ENCODE measurements at places on chromosomes 1 and 21. TPM values are rescaled to one million over a fixed set of nuclear protein-coding genes. Genes with fewer than 3 reads are reported as not detected.

- DNase-seq: no peak
Measured at GRCh38 chr21:10273196-10273595, 248.2 kb upstream of the TPTE start.

GRCh38 chr1:234987415-234988154 is 141.1 kb downstream of the TOMM20 start:
- DNase-seq: no peak

DNA sequence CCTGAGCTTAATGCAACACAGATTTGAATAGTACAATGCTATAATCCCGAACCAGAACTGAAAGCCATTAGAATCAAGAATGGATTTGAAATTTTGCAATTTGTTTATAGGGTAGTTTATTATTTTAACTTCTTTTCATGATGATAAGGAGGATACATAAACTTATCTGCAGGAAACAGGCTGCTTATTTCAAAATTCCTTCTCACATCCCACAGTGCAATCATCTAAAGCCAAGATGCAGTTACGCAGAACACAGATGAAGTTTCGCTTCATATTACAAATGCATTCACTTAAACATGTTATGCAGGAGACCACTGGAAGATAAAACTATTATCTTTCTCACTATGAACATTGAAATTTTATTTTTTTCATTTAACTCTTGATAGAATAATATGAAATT is 1019.6 kb downstream of the PLA2G4A start:
- DNase-seq: no peak

DNA sequence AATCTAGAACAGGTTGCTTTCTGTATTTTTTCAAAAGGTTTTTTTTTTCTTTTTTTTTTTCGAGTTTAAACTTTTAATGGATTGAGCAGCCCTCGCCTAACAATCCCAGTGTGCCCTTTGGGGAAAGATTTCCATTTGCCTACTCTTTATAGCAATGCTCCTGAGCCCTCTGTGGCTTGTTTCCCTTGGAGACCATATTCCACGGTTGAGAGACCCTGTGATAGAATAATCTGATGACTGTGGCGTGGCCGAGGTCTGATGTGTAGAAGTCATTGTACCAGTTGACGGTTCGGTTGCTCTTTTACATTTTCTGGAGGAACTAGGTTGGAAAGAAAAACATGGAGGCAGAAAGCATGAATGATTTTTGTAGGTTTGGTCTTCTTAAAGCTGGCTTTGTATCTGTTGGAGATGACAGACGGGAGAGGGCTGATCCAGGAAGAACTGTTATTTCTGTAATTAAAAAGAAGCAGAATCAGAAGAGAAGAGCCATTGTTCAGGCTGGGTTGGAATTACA is 305.7 kb upstream of the NRIP1 start:
- no peak for DNase-seq

- no peak for DNase-seq
Measured at GRCh38 chr1:110380672-110381283, 10.0 kb downstream of the SLC16A4 start.

DNA sequence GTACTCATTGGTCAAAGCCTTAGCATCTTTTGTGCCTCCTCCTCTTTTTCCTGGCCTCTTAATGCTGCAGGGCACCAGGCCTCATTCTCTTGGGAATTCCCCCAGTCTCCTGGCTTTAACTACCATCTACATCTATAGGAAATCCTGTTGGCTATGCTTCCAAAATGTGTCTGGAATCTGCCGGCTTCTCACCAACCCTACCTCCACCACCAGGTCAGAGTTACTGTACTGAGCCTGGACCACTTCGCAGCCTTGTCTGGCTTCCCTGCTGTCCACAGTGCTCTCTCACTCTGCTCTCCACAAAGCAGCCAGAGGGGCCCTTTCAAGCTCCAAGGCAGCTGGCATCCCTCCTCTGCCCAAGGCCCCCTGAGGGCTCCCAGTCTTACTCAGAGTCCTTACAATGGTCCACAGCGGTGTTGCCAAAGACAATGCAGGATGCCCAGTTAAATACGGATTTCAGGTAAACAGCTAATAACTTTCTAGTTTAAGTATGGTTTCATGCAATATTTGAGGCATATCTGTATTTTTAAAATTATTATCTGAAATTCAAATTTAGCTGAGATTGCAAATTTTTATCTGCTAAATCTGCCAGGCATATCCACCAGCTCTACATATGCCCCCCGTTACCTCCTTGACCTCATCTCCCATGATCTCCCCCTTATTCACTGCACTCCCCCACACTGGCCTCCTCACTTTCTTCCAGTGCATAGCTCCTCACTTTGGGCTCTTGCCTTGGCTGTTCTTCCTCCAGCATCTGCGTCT is 34.5 kb upstream of the FAM163A start:
- DNase-seq: no peak

DNA sequence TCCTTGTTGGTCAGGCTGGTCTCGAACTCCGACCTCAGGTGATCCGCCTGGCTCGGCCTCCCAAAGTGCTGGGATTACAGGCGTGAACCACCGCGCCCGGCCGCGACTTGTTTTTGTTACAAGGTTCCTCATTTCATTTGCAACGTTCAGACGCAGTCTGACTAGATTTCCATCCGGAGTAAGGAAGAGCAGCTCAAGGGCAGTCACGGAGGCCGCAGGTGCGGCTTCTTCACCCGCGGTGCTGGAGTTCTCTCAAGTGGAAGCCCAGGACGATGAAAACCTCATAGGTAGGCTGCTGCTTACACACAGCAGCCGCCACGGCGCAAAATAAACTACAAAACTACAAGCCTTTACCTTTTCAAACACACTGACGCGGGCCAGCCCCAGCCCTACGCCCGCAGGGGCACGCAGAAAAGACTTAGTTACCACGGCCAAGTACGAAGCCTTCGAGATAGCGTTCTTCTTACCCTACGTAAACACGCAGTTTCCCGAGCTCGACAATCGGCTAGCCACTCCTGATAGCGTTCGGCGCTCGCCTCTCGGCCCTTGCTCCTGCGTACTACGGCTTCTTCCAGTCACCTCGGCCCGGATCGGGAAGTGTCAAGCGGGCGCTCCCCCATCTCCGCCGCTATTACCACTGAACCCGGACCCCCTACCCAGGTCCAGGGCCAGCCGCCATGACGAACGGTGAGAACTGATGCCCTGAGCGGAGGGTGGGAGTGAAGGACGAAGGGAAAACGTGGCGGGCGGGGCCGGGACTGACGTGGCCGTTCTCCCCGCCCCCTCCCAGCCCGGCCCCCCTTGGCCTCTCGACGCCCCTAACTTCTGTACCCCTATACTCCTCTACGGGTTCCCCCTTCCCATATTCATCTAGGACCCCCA is at the start of gene TMEM167B:
Gene TMEM167B, plus strand, starts transcription at position 569 of the 882 bp plus-strand sequence. Its CDS starts 109 bp downstream, at position 678.
- peak; percentile 81 for DNase-seq

DNA sequence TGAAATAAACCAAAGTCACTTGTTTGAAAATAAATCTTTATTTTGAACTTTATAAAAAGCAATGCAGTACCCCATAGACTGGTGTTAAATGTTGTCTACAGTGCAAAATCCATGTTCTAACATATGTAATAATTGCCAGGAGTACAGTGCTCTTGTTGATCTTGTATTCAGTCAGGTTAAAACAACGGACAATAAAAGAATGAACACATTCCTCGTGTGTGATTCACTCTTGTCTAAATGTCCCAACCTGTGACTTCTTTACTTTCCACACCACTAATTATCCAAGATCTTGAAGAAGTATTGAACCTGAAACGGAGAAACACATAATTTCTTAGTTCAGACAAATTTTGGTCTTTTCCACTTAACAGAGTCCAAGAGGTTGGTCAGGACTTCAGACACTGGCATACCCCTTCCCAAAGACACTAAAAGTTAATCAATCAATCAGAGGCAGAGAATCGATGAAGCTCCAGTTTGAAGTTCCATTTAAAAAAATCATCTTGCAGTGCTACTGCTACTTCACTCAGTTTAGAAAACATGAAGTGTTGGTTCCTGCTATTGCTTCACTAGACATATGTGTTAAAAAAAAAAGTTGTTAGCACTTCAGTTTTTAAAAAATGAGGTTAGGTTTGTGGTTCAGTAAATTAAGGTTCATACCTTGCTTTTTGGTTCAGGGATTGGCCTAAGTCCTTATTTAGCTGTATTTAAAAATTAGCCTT is 26.2 kb downstream of the ATP1B1 start:
- DNase-seq: no peak

- DNase-seq: no peak
Measured at GRCh38 chr1:61436016-61436415, 288.9 kb downstream of the TM2D1 start.

DNA sequence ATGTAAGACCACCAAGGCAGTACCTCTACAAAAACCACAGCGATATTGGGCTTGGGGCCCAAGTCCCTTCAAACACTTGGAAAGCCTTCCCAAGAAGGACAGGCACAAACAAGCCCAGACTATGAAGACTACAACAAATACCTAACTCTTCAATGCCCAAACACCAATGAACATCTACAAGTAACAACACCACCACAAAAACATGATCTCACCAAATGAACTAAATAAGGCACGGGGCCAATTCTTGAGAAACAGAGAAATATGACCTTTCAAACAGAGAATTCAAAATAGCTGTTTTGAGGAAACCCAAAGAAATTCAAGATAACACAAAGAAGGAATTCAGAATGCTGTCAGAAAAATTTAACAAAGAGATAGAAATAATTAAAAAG is 86.8 kb downstream of the COL24A1 start:
- DNase-seq: no peak

DNA sequence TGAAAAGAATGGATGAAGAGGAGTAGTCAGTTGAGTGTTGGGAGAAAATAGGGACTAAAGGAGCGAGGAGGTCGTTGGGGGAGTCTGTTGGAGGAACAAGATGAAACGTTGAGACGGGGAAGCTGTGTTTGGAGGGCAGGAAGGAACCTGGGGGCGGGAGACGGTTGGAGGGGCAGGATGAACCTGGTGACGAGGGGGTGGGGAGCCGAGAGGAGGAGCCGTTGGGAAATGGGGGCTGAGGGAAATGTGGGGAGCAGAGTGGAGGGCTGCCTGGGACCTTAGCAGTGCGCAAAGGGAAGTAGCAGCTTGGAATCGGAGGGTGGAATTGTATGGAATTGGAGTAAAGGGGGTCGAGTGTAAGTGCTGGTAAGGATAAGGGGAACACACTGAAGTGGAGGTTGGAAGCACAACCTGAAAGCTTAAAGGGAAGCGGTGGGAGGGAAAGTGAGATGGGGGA is 630 bp downstream of the MTF2 start:
- no peak for DNase-seq

DNA sequence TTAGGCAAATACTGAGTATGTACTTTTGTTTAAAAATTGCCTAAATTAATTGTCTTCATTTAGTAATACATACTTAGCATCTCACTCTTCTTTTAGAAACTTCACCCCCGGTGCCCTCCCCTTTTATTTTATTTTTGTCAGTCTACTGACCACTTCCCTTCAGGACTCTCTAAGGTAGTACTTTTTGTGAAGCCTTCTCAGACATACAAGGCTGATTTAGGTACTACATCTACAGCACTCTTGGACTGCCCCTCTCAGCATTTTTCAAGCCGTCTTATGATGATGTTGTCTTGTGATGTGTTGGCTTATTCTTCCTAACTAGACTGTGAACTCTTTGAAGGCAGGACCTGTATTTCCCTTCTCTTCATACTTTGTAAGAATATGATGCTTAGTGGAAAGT is 24.7 kb downstream of the RPS6KC1 start:
- no peak for DNase-seq

GRCh38 chr1:82867781-82868180 is 1067.0 kb downstream of the ADGRL2 start:
- DNase-seq: no peak

GRCh38 chr1:154198756-154199562 is 7.1 kb upstream of the TPM3 start:
- DNase-seq: no peak

The CFHR4 gene
- total RNA-seq: not detected

The FCRLB gene
- 2.6 TPM for total RNA-seq

The SNRPE gene
- 83.4 TPM for total RNA-seq

The TCHHL1 gene
- total RNA-seq: not detected

The LIPI gene
- not detected for total RNA-seq

The GPR157 gene
- 6.4 TPM for total RNA-seq

The HYI gene
- total RNA-seq: 133 TPM

The HUNK gene
- 2.8 TPM for total RNA-seq

All from kidney epithelial cell (primary cell).